ENCODE measurements at places on chromosomes 16 and 17.

GRCh38 chr17:44988044-44988942 lies 20.2 kb upstream of the C1QL1 start:
- no peak for DNase-seq

GRCh38 chr17:41863074-41863848 lies 2.0 kb downstream of the KLHL11 start:
- no peak for DNase-seq

- DNase-seq = no peak
Measured at GRCh38 chr16:48583075-48584065, 26.6 kb downstream of the N4BP1 start.

DNA sequence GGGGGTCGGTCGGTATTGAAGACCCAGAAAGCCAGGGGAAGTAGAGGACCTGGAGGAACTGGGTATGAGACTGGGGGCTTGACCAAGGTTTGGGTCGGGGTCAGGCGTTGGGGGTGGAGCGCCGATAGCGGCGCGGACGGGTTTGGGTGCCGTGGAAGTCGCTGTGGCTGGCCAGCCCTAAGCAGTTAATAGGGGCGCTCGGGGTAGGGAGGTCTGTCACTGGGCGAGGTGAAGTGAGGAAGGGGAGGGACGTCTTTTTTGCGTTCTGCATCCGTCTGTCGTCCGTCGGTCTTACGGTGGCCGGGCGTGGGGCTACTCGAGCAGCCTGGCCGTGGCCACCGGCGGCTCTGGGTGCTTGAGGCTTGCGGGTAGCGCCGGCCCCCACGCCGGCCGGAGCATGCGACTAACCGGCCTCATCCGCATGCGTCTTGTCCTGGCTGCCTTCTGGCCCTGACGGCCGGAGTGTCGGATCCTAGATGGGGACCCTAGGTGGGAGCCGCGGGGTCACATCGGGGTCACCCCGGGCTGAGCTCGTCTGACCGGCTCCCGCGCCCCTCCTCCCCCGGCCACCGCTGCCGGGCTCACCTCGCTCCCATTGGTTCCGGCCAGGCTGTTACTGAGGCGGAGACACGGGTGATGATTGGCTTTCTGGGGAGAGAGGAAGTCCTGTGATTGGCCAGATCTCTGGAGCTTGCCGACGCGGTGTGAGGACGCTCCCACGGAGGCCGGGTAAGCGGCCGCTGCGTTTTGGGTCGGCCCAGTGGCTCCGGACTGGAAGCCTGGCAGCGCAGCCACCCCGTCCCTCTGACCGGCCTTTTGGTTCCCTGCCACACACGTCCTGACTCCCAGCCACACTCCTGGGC lies 10.3 kb upstream of the TMEM88 start:
- peak; percentile 90 for DNase-seq

DNA sequence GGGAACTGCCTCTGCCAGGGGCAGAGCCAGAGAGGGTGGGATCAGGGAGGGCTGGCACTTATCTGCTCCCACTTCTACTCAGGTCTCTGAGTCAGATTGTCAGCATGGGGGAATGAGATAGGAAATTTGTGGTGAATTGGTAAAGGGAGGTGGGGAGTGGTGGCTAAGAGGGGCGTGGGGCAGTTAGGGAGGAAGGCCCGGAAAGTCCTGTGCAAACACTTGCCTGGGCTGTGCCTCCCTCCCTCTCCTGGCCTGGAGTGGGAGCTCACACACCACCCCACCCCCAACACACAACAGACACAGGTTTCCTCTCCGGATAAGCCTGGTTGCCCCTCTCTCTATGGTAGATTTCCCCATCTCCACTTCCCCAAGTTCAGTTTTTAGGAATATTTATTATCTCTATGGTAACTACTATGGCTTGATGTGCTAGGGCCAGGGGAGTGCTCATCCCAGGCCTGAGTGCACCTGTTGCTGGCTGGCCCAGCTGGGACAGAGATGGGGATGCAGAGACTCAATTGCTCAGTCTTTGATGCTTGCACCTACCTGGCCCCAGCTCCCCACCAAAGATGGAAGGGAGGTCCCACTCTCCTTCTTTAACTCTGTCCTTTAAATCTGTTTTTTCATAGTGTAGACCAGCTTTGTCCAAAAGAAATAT lies 2.7 kb downstream of the SPNS2 start:
- no peak for DNase-seq

- no peak for DNase-seq
Measured at GRCh38 chr17:20924306-20924705, 118.5 kb downstream of the USP22 start.

All from right forelimb (tissue), 1 donor.